ENCODE measurements at places on chromosomes 2 and 18.

DNA sequence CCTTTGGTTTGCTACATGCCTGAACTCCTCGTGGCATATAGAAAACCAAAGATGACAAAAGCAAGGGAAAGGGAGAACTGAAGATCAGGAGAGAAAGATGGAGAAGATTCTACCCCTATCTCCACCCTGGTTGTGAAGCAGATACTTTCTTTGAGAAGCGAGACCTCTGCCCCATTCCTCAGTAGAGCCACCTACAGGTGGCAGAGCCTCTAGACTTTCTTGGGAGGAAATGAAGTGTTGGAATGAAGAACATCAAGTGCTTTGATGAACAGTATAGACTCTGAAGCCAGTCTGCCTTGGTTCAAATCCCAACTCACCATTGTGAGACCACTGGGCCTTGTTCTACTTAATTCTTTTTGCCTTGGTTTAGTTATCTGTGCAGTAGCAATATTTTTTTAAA, 348.8 kb upstream of the ETAA1 start:
- no peak for DNase-seq

DNA sequence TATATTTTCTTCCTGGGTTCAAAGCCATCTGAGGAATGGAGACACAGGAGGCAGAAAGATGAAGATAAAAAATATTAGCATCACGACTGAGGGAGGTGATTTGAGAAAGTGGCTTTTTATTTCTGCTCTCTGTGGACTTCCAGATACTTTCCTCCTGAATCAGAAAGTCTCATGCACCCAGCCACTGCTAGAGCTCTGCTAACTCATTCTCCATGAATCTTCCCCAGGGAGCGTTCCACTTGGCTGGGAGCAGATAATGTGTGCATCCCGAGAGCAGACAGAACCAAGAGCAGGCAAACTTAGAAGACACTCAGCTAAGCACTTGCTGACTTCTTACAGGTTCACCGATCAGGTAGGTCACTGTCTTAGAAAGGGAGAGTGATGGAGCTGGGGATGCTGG, 264.1 kb upstream of the THUMPD2 start:
- DNase-seq: no peak

DNA sequence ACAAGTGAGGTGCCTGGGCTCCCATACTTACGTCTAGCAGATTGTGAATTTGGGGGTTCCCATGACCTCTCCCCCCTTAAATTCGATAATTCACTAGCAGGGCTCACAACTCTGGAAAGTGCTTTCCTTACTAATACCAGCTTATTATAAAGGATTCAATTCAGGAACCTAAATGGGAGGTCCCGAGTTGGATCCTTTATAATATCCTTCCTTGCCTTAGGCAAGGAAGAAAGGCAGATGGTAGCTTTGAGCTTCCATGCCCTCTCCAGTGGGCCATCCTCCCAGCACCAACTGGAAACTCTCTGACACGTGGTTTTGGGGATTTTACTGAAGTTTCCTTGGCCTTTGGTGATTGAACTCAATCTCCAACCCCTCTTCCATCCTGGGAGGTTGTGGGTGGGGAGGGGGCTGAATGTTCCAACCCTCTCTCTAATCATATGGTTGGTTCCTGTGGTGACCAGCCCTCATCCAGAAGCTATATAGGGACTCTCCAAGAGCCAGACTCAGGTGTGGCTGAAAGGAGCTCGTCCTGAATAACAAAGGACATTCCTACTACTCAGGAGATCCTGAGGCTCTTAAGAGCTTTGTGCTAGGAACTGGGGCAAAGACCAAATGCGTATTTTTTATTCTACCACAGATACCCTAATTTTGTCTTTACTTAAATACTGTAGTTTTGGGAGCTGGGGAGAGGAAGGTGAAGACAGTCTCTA, 62.2 kb downstream of the HAUS1 start:
- no peak for DNase-seq

GRCh38 chr2:229297247-229297646, 26.2 kb upstream of the PID1 start:
- no peak for DNase-seq

All from activated CD4-positive, alpha-beta T cell treated with anti-CD3 and anti-CD28 coated beads, Interleukin-2, Interleukin-6, amounts not matched to agents 100 ng/mL and 50 ng/mL, durations not matched to agents 16 hours and 8 hours (primary cell).